ENCODE measurements at places on chromosomes 12 and 14. TPM values are rescaled to one million over a fixed set of nuclear protein-coding genes. Genes with fewer than 3 reads are reported as not detected.

The PRICKLE1 gene
- total RNA-seq, result 20.1 TPM

The FAM181A gene
- total RNA-seq, result not detected

The ZNF385A gene
- 5.9 TPM for total RNA-seq

The NGB gene
- total RNA-seq, result not detected

The TMEM119 gene
- total RNA-seq, result not detected

The RBP5 gene
- total RNA-seq, result not detected

The KRT75 gene
- 0.15 TPM for total RNA-seq

The NR1H4 gene
- not detected for total RNA-seq

The ST8SIA1 gene
- 0.13 TPM for total RNA-seq

The NTS gene
- total RNA-seq, result 1.5 TPM

The MVK gene
- total RNA-seq, result 41.6 TPM

- no peak for DNase-seq
These were observed 9.1 kb upstream of the NR1H4 start for GRCh38 chr12:100464529-100464928.

DNA sequence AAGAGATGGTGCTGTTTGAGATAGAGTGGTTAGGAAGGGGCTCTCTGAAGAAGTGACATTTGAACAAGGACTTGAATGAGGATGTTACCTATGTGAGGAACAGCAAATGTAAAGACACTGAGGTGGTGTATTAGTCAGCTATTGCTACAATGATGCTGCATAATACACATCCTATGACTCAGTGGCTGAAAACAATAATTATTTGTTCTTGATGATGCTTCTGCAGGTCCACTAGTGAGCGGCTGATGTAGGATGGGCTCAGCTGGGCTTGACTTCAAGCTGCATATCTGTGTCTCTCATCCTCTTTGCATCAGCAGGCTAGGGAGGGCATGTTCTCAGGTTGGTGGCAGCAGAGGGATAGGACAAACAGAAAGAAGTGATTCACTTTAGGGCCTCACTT is 21.4 kb upstream of the CLMN start:
- DNase-seq, result no peak

- no peak for DNase-seq
These were observed 840 bp downstream of the SIX4 start for GRCh38 chr14:60723116-60723906.

DNA sequence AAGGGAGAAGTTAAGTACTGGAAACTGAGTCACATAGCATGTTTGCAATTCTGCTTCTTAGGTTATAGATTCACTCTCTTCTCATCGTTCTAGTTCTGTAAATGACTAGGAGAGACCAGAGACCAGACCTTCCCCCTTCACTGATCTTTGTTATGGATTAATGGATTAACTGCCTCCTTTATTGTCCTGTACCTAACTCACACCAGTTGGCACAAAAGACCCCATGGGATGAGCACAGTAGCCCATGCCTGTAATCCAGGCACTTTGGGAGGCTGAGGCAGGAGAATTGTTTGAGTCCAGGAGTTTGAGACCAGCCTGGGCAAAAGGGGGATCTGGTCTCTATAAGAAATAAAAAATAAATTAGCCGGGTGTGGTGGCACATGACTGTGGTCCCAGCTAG is 20.8 kb downstream of the BCAT1 start:
- no peak for DNase-seq

GRCh38 chr14:33897878-33898535 is 52.9 kb downstream of the EGLN3 start:
- no peak for DNase-seq

DNA sequence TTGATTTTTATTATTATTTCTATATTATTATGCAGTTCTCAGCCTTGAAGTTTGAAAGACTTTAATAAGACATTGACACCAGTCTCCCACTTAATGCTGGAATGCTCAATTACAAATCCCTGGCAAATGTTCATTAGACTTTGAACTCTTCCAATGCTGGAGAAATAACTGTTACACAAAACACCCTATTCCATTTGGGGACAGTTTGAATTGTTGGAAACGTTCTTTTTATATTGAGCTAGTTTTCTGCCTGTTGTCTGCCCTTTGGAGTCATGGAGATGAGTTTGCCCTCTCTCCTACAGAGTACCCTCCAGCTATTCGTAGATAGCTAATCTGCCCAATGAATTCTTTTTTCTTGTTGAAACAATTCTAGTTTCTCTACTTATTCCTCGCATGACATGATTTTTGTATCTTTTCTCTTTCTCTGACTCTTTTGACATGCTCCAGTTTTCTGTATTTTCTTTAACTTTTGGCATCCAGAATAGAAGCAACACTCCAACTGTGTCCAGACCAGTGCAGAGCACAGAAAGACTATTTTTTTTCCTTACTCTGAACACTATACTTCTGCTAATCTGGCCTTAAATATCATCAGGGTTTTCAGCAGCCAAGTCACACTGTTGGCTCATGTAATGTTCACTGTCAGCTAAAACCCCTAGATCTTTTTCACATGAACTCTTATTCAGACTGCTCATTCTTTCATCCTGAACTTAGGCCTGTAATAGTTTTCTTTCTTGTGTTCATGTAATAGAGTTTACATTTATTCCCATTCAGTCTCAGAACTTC is 379.3 kb downstream of the RAD51B start:
- DNase-seq, result no peak

DNA sequence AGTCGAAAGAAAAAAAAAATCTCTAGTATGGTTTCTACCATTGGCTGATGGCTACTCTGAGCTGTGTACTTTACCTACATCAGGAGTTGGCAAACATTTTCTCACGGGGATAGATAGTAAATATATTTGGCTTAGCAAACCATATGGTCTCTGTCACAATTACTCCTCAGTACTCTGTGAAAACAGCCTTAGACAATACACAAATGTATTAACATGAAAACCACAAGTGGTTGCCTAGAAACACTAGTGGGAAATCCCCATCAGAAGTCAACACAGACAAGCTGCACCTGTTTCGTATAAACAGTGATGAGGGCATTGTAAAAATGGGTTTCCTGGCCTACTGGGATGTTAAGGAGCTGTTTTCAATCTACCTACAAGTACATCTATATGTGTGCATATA is 84.6 kb upstream of the NAV3 start:
- DNase-seq, result no peak

- DNase-seq, result no peak
These were observed 37.6 kb upstream of the SPTLC2 start for GRCh38 chr14:77654001-77654441.

GRCh38 chr14:68081489-68081888 is 261.9 kb downstream of the RAD51B start:
- DNase-seq, result no peak

DNA sequence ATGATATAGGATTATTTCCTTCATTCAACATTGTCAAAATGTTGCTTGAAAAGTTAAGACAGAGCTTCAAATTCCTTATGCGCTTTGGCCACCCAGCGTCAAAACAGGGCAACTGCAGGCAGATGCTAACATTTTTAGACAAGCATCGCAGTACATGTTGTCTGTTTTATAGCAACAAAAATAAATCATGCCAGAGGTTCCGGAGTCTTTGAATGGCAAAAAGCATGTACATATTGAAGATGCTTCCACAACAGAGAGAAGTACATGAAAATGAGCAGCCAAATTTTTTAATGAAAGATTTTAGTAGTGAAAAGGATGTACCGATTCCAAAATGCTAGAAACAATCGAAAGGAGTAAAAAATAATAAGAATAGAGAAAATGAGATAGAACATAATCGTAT is 49.8 kb upstream of the USP15 start:
- DNase-seq, result peak; percentile 33

GRCh38 chr14:52063052-52063462 is 5.8 kb downstream of the NID2 start:
- DNase-seq, result no peak

GRCh38 chr14:63781686-63782085 is 53.8 kb upstream of the SGPP1 start:
- no peak for DNase-seq

- no peak for DNase-seq
These were observed 160.5 kb downstream of the PAH start for GRCh38 chr12:102756530-102756929.

DNA sequence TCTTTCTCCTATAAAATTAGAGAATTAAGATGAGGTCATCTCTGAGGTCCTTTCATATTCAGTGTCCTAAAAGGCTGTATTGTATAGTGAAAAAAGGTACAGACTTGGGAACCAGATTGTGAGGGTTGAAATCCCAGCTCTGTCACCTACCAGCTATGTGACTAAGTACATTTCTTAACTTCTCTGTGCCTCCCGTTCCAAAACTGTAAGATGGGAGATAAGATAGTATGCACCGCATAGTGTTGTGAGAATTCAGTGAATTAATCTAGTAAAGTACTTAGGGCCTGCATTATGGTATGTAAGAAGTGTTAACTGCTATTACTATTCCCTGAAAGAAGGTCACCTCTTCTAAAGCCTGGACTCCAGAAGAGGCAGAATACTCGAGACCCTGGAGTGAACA is 60.6 kb downstream of the GNG2 start:
- DNase-seq, result no peak

GRCh38 chr14:44989497-44990440 is 27.8 kb downstream of the TOGARAM1 start:
- no peak for DNase-seq

DNA sequence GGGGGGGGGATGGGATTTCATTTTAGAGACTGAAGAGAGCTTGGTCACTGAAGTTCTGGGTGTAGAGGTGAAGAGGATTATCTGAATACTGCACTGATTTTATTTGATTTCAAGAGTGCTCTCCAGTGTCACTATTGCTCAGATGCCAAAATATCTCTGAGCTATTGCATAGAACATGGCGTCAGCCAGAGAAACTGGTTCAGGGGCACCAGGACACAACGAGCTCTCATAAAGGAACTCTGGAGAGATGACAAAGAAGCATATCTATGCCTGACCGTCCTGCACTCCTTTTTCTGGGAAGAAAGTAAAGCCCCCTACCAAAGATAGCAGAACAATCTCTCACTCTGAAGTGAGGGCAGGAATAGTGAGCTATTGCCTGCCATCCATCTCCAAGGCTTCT is 2.0 kb downstream of the SLC7A8 start:
- no peak for DNase-seq

DNA sequence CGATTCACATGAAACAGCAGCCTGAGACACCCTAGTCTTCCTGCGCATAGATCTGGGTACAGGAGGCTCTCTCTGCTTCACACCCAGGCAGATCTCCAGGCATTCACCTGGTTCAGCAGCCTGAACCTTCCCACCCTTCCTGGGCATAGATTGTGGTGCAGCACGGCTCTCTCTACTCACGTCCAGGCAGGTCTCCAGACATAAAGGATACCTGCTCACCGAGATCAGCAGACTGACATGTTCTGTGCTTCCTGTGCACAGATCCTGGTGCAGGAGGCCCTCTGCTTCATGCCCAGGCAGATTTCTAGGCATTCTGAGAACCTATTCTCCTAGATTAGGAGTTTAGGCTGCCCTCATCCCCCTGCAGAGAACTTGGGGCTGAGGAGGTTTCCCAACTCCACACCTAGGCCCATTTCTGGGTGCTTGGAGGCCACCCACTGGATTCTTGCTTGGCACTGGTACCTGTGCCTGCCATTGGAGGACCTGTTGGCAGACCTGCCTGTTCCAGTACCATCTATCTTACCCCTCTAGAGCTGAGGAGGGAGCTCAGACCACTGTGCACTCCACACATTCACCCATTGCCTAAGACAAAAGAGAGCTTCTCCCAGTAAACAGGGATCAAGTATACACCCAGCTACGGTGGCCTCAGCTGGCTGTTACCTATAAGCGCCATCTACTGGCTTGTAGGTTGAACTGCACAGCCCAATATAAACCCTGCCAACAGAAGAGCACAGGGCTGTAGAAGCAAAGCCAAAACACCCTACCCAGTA is 28.0 kb upstream of the GARIN6 start:
- DNase-seq, result peak; percentile 10

GRCh38 chr14:52244997-52245396 is 22.5 kb upstream of the PTGDR start:
- DNase-seq, result no peak

DNA sequence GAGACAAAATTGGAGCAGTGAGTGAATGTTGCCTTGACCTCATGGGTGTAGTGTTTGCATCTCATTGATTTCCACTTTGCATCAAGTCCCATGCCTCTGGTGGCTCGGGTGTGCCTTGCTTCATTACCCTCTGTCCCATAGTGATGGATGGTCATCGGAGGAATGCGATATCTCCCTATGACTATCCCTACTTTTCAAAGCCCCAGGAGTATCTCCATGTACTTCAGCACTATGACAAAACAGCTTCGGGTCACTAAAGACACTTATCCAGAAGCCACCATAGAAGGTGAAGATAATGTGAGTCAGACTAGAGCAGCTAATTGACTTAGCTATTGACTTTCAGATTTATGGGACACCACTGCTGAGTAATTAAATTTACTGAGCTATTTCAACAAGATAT is 355.1 kb upstream of the CCDC196 start:
- no peak for DNase-seq

DNA sequence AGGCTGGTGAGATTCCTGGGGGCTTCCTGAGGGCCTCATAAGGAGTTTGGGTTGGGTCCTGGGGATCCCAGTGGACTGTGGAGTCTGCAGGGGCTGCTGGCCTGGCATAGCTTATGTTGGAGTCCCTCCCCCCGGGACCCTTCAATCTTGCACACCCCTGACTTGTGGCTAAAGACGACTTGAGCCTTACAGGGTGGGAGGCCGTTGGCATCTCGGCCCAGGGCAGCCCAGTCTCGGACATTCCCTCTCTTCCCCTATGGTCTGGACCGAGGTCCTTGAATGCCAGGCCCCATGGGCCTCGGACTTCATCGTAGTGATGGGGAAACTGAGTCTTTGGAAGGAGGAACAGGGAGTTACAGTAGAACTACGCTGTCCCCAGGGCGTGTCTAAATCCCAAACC is 12.5 kb downstream of the RTL1 start:
- no peak for DNase-seq

- DNase-seq, result no peak
These were observed 125.0 kb downstream of the PIWIL1 start for GRCh38 chr12:130462558-130463274.

- no peak for DNase-seq
These were observed 52.0 kb upstream of the RIMBP2 start for GRCh38 chr12:130768120-130768519.

DNA sequence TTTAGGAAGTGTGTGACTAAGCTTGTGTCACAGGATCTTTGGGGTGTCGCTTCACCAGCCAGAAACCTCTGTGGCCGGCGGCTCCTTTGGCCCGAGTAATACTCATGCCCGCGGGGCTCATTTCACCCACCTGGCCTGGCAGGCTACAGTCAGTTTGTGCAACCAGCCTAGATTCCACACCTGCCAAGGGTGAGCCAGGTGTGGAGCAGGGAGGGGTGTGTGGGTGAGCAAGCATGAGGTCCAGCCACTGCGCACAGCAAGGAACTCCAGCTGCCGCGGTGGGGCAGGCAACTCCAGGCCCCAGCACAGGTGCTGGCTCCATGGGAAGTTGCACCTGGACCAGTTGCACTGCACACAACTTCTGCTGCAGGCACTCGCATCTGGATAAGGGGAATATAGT is 462.3 kb upstream of the LRFN5 start:
- no peak for DNase-seq
